T-cell (primary cell): ENCODE measurements at places on chromosomes 11 and 22. TPM values are rescaled to one million over a fixed set of nuclear protein-coding genes. Genes with fewer than 3 reads are reported as not detected.

CDC42BPG gene
- total RNA-seq: 7.4 TPM

SHISA8 gene
- total RNA-seq: 0.92 TPM

GRK2 gene
- total RNA-seq: 389 TPM

MRGPRX3 gene
- total RNA-seq: not detected

SGSM1 gene
- 0.82 TPM for total RNA-seq

LARGE2 gene
- 7.1 TPM for total RNA-seq

SLC22A9 gene
- 0.12 TPM for total RNA-seq

GRCh38 chr11:94131047-94131717, 2.5 kb downstream of the PANX1 start:
- H3K27me3 ChIP-seq: no peaks in the 10 kb centered on the region
- no peak for DNase-seq
- no peaks in the 10 kb centered on the region for H3K36me3 ChIP-seq
- no peak overlapping the region for H3K27ac ChIP-seq

DNA sequence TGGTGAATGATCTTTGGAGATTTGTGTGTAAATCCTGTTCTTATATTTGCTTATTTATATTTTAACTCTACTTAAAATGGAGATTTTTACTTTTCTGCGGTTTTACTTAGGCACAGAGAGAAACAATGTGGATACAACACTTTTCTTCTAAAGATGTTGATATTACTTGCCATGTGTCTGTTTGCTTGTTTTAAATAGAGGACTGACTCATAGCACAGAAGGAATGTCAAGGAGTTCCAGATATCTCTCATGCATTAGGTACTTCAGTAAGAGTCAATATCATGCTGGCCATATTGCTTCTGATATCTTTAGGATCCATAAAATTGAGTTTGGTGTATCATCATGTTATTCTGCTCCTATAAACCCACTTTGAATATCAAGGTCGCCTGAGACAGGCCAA, 395.0 kb downstream of the OPCML start:
- H3K4me1 ChIP-seq: no peaks in the 10 kb centered on the region
- no peak overlapping the region for H3K27ac ChIP-seq
- no peak overlapping the region for H3K4me3 ChIP-seq
- DNase-seq: no peak
- no peaks in the 10 kb centered on the region for H3K36me3 ChIP-seq

DNA sequence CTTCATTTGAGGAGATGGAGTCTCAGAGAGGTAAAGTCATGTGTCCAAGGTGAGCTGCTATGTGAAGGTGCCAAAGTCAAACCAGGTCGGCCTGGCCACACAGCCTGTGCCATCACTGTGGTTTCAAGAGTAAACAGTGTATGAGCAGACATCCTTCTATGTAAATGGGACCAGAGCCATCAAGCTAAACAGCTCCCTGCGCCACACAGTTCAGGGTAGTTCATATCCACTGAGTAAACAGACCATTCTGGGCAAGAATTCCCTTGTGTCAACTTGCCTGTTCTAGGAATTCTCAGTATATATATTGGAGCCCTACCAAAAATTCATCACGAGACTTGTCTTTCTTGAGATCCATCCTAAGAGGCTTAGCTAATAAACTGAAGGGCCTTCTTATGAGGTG, 77.5 kb downstream of the AMOTL1 start:
- no peak overlapping the region for H3K27ac ChIP-seq
- peaks cover 3% of the 10 kb centered on the region for H3K27me3 ChIP-seq
- DNase-seq: no peak
- H3K4me3 ChIP-seq: no peak overlapping the region
- no peaks in the 10 kb centered on the region for H3K36me3 ChIP-seq
- H3K4me1 ChIP-seq: no peaks in the 10 kb centered on the region

DNA sequence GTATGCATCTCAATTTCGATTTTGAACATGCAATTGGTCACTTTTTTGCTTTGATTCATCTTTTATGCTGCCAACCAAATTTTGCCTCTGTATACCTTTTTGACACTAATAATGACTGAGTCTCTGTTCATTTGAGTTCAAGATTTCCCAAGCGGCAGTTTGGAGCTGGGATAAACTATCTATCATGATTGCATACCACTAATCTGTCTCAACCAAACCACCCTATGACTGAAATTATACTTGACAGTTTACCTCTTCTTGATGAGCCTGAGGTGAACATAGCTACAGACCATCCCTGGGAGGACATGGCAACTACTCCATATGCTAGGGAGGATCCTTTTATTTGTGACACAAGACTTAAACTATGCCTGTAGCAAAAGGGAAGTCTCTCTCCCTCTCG, 146.2 kb downstream of the PAX6 start:
- H3K27me3 ChIP-seq: no peaks in the 10 kb centered on the region
- H3K27ac ChIP-seq: no peak overlapping the region
- no peaks in the 10 kb centered on the region for H3K36me3 ChIP-seq
- no peak for DNase-seq
- no peaks in the 10 kb centered on the region for H3K4me1 ChIP-seq

DNA sequence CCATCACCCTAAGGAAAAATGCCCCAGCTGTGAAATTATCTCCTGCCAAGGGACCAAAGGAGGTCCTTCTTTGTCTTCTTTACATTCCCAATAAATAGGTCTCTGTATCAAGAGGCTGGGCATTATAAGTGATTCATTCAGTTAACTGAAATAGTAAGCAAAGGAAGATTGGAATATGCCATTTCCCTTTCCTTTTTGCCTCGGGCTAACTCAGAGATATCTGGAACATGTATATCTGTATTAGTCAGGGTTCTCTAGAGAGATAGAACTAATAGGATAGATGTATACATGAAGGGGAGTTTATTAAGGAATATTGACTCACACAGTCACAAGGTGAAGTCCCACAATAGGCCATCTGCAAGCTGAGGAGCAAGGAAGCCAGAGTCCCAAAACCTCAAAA, 15.3 kb upstream of the CWF19L2 start:
- no peak for DNase-seq
- H3K36me3 ChIP-seq: no peaks in the 10 kb centered on the region
- no peak overlapping the region for H3K4me3 ChIP-seq

DNA sequence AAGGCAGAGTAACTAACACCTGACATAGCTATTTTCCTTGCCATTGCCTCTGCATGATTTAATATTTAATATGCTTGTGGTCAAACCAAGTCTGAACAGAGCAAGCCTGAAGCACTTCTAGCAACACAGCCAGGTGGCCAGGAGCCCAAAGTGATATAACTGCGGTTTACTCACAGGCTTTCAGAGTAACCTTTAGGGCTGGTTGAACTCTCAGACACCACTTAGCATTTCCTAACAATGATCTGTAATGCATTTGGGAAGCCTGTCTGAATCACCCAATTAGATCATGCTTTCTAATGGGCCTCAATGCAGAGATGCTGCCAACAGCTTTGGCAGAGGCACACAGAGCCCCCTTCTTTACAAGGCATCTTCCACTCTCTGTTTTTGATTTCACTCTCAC, 96.1 kb downstream of the FDX1 start:
- H3K27ac ChIP-seq: peak overlapping the region; percentile 46
- H3K4me1 ChIP-seq: no peaks in the 10 kb centered on the region
- H3K36me3 ChIP-seq: no peaks in the 10 kb centered on the region
- DNase-seq: no peak
- H3K27me3 ChIP-seq: no peaks in the 10 kb centered on the region

DNA sequence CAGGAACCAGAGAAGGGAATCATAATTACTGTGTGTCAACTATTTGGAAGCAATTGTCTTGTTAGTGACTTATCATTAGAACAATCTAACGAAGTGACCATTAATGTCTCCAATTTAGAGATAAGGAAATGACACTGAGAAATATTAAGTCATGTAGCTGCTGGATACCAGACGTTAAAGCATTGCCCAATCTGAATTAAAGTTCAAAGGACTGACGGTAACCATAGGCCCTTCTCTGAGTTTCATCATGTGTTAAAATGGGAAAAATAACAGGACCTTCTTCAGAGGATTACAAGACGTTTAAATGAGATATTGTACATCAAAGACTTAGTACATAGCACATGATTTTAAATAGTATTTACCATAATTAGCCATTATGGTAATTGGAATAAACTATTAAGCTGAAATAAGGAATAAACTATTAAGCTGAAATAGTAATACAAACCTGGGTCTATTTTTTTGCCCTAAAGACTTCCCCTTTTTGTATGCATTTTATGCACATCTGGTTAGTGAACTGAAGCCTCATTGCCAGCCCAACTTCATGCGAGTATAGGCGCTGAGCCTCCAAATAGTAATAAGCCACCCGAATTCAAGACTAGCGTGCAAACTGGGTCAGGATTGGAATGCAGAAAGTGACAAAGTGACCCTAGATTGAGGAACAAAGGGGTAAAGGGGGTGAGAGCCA, 41.0 kb downstream of the GLYATL1 start:
- no peaks in the 10 kb centered on the region for H3K27me3 ChIP-seq
- H3K27ac ChIP-seq: no peak overlapping the region
- no peak for DNase-seq
- H3K4me3 ChIP-seq: no peak overlapping the region

DNA sequence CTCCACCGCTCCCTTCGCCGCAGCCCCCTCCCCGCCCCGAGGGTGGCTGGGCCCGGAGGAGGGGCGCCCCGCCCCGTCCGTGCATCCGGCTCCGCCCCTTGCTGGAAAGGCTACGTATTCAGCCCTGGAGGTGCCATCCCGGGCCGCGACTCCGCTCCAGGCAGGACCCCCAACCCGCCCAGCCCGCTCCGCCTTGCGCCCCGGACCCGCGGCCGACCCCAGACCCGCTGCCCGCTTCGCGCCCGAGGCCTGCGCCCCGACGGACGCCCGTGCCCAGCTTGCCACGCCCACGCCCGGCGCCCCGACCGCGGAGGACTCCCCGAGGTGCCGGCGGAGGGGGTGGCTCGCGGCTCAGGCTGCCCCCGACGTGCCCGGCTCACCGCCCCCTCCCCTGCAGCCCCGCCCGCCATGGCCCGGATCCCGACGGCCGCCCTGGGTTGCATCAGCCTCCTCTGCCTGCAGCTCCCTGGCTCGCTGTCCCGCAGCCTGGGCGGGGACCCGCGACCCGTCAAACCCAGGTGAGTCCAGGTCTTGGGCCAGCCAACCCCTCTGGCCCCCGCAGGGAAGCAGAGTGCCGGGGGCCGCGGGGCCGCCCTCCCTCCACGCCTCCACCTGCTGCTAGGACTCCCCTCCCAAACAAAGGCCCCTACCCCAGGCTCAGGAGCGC, at the start of gene ADM2:
Gene ADM2 (plus strand): TSS at position 104 of the 667 bp plus-strand sequence. CDS start 305 bp downstream, at position 409.
- peaks cover 6% of the 10 kb centered on the region for H3K4me1 ChIP-seq
- H3K36me3 ChIP-seq: no peaks in the 10 kb centered on the region
- H3K27me3 ChIP-seq: no peaks in the 10 kb centered on the region
- peak within 1 kb of the TSS; percentile 46 for H3K4me3 ChIP-seq
- no peak within 1 kb of the TSS for H3K27ac ChIP-seq
- DNase-seq: peak; percentile 45

GRCh38 chr11:17743808-17744119, 9.2 kb downstream of the KCNC1 start:
- no peak overlapping the region for H3K4me3 ChIP-seq
- no peak for DNase-seq
- H3K36me3 ChIP-seq: no peaks in the 10 kb centered on the region

DNA sequence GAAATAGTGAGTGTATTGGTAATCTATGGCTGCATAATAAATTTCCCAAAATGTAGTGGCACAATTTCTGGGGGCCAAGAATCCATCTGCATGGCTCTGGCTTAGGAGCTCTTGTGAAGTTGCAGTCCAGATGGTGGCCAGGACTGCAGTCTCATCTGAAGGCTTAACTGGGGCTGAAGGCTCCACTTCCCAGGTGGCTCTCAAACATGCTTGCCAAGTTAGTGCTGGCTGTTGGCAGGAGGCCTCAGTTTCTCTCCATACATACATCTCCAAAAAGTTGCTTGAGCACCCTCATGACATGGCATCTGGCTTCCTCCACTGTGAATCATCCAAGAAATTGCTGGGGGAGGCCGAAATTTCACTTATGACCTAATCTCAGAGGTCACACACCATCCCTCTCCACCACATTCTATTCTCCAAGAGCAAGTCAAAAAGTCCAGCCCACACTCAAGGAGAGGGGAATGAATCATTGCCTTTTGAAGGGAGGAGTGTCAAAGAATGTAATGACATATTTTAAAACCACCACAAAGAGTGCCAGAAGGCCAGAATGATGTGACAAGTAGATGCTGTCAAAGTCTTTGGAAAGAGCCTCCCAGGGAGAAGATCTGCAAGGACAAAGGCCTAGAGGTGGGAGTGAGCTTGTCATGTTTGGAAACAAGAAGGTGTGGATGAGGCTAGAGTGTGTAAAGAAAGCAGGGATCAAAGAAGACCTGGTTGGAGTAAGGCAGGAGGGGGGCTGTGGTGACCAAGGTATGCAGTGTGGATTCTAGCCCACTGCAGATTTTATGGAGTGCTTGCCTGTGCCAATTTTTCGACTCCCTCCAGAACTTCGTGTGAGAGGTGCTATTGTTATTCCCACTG, 566.2 kb downstream of the MIAT start:
- no peak for DNase-seq
- no peaks in the 10 kb centered on the region for H3K4me1 ChIP-seq
- no peaks in the 10 kb centered on the region for H3K36me3 ChIP-seq

GRCh38 chr11:117072517-117073461, 25.4 kb downstream of the SIK3 start:
- H3K27me3 ChIP-seq: no peaks in the 10 kb centered on the region
- H3K4me3 ChIP-seq: no peak overlapping the region
- peaks cover 3% of the 10 kb centered on the region for H3K4me1 ChIP-seq

DNA sequence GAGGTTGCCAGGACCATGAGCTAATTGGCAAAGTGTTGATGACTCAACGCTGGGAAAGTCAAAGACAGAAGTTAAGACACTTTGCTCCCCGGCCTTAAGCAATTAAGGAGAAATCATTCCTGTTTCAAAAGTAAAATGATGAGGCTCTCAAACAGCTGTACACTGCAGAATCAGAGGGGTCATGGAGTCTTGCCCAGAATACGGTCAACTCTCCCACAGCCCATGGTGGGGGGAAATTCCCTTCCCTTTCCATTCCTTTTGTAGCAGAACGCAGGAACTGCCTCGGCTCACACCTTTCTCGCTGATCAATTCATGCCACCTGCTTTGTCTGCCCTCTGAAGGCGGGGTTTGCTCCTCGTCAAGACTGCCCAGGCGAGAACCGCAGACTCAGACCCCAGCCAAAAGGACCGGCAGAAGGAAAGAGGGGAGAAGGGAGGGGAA, 52.8 kb downstream of the MN1 start:
- H3K4me1 ChIP-seq: no peaks in the 10 kb centered on the region
- no peaks in the 10 kb centered on the region for H3K36me3 ChIP-seq
- peaks cover 26% of the 10 kb centered on the region for H3K27me3 ChIP-seq
- H3K27ac ChIP-seq: no peak overlapping the region

DNA sequence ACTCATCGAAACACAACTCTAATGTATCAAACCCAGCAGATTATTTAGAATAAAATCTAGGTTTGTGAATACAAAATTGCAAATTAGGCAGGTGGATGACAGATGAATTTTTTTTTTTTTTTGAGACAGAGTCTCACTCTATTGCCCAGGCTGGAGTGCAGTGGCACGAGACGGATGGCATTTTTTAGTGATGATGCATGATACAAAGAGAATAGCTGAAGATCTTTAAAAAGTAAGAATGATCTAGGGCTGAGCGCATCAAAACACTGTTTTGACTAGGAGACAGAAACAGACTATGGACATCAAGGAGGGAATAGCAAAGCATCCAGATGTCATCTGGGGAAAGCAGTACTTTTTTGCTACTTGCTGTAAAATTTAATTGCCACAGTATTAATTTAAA, 63.8 kb downstream of the IMMP1L start:
- no peak overlapping the region for H3K27ac ChIP-seq
- H3K27me3 ChIP-seq: no peaks in the 10 kb centered on the region
- no peak overlapping the region for H3K4me3 ChIP-seq
- no peaks in the 10 kb centered on the region for H3K4me1 ChIP-seq

- no peak overlapping the region for H3K27ac ChIP-seq
- no peaks in the 10 kb centered on the region for H3K27me3 ChIP-seq
- no peak for DNase-seq
- no peaks in the 10 kb centered on the region for H3K4me1 ChIP-seq
These were observed 37.4 kb downstream of the CEP57 start for GRCh38 chr11:95827696-95828095.

GRCh38 chr11:5258543-5259262, 4.1 kb upstream of the HBG2 start:
- no peak overlapping the region for H3K4me3 ChIP-seq
- no peaks in the 10 kb centered on the region for H3K36me3 ChIP-seq
- no peak for DNase-seq
